Cardiac septum (tissue), 1 donor: ENCODE measurements at places on chromosomes 11 and 22.

- DNase-seq, result no peak
These were observed 17.1 kb upstream of the TOLLIP start for GRCh38 chr11:1326435-1327063.

- DNase-seq, result no peak
These were observed 30.9 kb downstream of the TRPC6 start for GRCh38 chr11:101552888-101553287.

- no peak for DNase-seq
These were observed 67.7 kb upstream of the HMGXB4 start for GRCh38 chr22:35189559-35189958.

DNA sequence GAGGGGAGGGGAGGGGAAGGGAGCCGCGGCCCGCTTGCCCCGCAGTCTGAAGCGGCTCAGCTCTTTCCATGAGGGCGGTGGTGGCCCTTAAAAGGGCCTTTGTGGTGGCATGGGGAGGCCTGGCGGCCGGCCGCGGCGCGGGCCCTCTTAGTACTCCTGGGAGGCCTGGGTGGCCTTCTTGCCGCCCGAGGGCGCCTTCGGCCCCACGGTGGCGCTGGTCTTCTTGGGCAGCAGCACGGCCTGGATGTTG lies 6.9 kb downstream of the DPAGT1 start:
- DNase-seq, result peak; percentile 93

DNA sequence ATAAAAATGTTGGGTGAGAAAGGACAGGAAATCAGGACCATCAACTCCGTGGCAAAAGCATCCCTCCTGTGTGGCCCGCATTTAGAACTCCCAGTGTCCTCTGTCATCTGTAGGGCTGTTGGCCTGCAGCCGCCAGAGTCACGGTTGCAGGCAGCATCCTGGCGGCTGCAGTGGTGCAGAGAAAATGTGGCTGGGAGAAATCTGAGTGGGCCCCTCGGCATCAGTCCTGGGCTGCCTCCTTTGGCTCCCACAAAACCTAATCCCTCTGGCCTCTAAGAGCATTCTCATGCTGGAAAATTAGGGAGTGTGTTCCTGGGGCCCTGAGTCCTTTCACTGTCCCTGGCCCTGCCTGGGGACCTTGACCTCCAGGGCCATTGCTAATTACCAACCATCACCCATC lies 121.9 kb downstream of the WT1 start:
- DNase-seq, result no peak

GRCh38 chr22:44483878-44484277 lies 14.2 kb downstream of the RTL6 start:
- no peak for DNase-seq

DNA sequence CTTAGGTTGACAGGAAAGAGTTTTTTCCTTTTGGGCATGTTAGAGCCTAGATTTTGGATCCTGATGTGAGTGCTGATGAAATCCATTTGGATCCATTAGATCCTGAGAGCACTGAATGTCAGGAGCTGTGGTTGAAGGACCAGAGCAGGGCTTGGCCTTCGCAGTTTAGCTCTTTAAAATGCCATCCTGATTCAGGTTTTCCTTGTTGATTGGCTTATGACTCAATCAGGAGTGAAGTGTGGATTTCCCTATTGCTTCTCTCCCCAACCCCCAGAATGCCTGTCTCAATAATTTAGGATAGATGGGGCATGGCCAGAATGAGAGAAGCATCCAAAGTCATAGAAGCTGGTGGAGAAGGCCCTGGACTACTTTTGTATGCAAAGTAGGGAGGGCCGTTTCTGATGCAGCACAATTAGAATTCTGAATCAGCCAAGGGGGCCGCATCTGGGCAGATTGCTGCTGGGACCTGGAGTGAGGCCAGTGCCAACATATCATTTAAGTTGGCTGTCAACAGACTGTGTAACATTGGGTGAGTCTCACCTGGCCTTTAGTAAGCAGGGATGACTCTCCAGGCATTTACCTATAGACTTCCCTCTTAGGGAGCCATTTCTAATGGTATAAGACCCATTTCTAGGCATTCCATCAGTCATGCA lies 80.5 kb downstream of the TEAD1 start:
- DNase-seq, result no peak

GRCh38 chr11:27437829-27438594 lies 34.6 kb downstream of the LGR4 start:
- DNase-seq, result no peak

GRCh38 chr11:108368134-108368533 lies 99.2 kb downstream of the C11orf65 start:
- no peak for DNase-seq

DNA sequence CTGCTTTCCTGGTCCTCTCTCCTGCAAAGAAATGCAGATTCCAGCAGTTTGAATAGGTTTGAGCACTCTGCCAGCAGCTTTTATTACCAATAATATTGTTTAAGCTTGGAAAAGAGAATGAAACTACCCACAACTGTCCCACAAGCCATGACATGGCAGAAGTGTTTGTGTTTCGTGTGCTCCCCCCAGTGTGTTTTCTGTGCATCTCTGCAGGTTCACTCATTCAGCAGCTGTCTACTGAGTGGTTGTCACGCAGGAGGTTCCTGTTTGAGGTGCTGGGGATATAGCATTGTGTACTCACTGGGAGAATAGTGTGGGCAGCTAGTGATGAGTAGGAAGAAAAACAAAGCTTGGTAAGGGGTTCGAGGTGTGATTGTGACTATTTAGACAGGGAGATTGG lies 55.3 kb upstream of the SUSD2 start:
- no peak for DNase-seq

GRCh38 chr11:64485074-64485473 lies 105.9 kb upstream of the SLC22A12 start:
- DNase-seq, result no peak

DNA sequence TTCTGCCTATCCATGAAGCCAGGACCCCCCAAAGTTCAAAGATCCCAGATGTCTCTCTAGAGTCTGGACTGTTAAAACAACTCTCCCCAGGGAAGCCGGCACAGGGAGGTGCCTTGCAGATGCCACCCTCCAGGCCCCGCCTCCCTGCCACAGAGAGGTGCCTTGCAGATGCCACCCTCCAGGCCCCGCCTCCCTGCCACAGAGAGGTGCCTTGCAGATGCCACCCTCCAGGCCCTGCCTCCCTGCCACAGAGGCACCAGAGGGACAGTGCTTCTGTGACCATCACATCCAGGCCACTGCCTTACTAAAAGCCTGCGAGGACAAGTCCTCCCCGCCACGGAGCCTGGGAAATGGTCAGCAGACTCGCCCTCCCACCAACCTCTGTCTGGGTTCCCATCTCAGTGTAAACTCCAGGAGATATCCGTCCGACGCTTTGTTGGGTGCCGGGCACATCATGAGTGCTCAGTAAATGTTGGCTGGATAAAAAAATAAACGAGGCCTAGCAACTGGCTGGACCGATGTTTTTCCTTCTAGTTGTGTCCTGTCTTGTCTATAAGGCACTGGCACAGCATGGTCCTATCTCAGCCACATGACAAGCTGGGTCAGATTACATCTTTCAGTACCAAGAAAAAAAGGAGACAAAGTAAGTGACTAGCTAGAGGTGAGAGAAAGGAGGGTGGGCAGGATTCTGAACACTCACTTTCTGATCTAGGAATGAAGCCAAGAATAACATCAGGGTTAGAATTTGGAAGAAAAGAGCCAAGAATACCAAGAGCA lies 91.2 kb upstream of the CSNK2A3 start:
- no peak for DNase-seq

- no peak for DNase-seq
These were observed 11.5 kb downstream of the RELT start for GRCh38 chr11:73387594-73388264.

GRCh38 chr11:10878408-10879214 lies 20.8 kb upstream of the ZBED5 start:
- DNase-seq, result no peak

- no peak for DNase-seq
These were observed 10.8 kb upstream of the C11orf96 start for GRCh38 chr11:43931717-43932039.

GRCh38 chr11:61694946-61695706 lies 14.9 kb downstream of the DAGLA start:
- no peak for DNase-seq

DNA sequence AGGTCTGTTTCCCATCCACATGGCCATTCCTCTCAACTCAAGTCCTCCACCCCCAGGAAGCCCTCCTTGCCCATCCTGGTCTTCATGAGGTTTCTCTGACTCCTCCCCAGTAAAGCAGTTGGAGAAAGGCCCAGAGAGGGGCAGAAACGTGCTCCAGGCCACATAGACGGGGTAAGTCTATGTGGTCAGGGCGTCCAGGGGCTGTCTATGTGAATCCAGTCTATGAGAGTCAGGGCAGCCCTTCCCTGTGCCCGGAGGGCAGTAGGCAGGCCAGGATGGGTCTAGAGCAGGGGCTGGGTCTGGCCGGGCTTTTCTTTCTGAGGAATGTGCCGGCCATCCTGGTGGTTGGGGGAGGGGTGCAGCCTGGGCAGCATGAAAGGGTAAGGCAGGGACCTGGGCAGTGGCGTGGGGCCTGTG lies 11.7 kb downstream of the GUCD1 start:
- DNase-seq, result no peak

DNA sequence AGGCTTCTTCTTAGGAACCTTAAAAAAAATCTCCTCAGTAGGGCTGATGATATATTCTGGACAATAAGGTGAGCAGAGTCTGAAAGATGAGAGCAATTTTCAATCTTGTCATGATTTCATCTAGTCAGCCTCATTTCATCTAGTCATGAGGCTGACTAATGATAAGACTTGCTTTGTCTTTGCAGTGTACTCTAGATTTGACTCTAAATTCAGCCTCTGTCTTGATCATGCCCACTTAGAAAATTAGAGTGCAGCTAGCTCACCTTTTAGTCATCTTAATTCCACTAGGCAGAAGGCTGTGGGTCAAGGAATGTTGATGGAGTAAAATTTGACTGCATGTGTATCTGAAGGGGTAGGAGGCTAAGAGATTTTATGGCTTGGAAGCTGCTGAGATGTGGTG lies 5.5 kb downstream of the EHF start:
- no peak for DNase-seq

DNA sequence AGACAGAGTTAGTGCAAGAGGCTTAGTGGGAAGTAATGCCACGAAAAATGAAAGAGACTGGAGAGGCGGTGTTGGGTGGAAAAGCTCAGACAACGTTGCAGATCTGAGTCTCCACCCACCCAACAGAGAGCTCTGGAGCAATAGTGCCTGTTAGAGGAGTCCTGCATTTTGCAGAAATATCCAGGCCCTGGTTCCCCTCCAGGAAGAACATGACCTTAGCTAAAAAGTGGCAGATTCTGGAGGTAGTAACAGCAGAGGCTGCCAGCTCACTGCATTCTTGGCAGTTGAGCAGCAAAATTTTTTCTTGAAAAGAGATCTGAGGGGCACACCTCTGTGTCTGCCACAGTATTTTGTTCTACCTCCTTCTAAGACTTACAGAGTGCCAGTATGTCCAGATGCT lies 27.7 kb upstream of the BIRC3 start:
- DNase-seq, result no peak

DNA sequence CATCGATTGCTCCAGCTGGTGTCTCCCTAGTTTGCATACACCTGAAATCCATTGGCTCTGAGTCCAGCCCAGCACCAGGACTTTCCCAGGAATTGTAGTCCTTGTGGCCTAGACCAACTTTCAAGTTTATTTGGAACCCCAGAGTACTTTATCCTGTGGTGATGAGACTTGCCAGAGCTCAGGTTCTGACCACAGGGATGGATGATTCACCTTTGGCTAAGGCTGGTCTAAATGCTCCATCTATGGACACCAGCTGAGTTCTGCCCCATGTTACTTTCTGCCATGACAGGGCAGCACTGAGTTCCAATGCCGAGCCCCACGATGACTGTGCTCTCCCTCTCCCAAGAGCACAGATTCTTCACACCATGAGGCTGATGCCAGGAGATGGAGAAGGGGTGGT lies 17.3 kb upstream of the INSC start:
- no peak for DNase-seq

GRCh38 chr11:35039076-35039475 lies 99.9 kb upstream of the CD44 start:
- DNase-seq, result no peak

- DNase-seq, result no peak
These were observed 4.6 kb upstream of the LYVE1 start for GRCh38 chr11:10573028-10573427.

- DNase-seq, result no peak
These were observed 22.5 kb downstream of the CD5 start for GRCh38 chr11:61124574-61125309.

DNA sequence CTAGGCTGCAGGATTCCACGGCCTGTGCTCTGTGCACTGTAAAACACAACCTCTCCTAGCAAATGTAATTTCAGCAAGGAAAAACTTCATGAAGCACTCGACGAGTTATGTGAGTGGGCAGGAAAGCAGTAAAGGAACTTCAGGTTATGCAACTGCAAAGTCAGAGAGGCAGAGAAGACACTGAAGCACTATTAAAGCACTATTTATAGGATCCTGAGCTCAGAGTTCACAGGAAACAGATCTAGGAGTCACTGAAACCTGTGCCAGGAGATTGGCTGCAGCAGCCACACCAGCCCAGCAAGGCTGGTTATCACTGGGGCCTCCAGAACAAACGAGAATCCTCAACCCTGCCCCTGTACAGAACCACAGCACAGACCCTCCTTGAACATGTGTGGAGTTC lies 2.5 kb downstream of the SMIM35 start:
- no peak for DNase-seq

GRCh38 chr11:5546457-5546856 lies 1.9 kb downstream of the OR52H1 start:
- no peak for DNase-seq

DNA sequence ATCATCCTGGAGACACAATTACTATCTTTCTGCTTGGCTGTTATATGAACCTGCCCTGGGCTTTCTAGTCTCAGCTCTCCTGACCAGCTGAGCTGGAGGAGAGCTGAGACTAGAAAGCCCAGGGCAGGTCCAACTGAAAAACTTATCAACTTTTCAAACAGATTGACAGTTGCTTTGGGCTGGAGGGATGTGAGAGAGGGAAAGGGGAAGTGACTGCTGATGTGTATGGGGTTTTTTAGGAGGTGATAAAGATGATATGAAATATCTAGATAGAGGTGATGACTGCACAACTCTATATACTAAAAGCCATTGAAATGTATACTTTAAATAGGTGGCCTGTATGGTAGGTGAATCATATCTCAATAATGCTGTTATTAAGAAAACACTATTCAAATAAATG lies 60.2 kb upstream of the CHRM4 start:
- no peak for DNase-seq

GRCh38 chr11:70397336-70397982 lies 870 bp upstream of the CTTN start:
- DNase-seq, result no peak

DNA sequence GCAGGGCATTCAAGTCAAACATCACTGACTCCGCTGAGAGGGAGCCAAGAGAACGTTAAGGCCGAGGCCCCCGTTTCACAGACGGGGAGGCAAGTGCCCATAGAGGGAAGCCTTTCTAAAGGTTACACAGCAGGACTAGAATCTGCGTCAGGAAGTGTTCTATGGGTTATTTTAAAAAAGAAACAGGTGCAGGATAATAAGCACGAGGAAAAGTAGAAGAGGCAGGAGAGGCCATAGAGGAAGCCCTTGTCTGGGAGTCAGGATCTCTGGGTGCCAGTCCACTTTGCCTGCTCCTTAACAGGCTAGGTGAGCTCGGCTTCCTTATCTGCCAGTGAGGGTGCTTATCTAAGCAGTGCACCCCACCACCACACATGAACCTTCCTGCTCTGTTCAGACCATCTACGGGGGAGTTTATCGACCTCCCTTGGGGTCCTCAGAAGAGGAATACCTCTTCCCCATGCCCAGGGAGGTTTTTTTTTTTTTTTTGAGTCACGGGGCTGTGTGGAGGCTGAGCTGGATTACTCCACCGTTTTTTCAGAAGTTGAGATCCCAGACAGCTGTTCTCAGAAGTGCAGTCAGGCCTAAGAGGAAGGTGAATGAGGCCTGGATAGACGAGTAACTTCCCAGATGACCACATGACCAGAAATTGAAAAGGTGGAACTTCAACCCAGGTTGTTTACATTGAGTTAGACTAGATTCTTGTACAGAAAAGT lies 1.2 kb upstream of the FCHSD2 start:
- no peak for DNase-seq
